ENCODE measurements at places on chromosomes 13 and 19.

DNA sequence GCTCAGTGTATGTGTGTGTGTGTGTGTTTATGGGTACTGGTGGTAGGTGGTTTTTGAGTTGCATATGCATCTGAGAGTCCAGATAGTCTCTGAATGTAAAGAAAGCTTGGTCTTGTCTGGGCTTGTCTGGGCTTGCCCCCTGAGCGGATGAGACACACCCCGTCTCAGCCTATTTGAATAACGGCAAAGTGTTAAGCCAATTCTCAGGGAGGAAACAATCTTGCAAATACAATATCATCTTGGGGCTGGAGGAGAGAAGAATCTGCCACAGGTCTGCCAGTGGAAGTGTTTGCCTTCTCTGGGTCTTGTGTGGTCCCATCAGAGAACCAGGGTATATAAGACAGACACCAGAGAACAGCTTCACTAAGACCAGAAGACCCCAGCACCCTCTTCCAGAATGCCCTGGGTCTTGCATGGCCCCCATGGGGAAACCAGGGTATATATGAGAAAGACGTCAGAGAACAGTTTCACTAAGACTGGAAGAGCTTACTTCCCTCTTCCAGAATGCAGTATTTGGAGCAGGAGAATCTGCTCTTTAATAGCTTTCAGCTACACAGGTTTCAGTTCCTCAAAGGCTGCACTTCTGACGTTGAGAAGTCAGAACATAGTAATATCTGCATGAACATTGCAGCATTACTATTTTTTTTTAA is 13.3 kb downstream of the CD70 start:
- DNase-seq = no peak
- H3K4me1 ChIP-seq = no peaks in the 10 kb centered on the region
- no peak overlapping the region for H3K27ac ChIP-seq
- no peak overlapping the region for H3K4me3 ChIP-seq
- H3K36me3 ChIP-seq = no peaks in the 10 kb centered on the region

GRCh38 chr13:63463782-63464610 is 2048.3 kb upstream of the PCDH20 start:
- H3K36me3 ChIP-seq = peaks cover 2% of the 10 kb centered on the region
- no peaks in the 10 kb centered on the region for H3K27me3 ChIP-seq
- no peaks in the 10 kb centered on the region for H3K4me1 ChIP-seq
- H3K27ac ChIP-seq = no peak overlapping the region
- DNase-seq = no peak
- H3K4me3 ChIP-seq = no peak overlapping the region

DNA sequence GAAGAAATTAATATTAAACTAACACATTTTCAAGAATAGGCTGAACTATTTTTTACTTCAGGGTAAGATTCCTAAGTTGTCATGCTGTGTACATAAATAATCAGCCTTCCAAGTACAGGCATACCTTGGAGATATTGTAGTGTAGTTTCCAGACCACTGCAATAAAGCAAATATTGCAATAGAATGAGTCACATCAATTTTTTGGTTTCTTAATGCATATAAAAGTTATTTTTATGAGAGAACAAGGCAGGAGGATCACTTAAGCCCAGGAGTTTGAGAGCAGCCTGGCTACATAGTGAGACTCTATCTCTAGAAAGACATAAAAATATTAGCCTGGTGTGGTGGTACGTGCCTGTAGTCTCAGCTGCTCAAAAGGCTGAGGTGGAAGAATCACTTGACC is 511.5 kb downstream of the UQCRFS1 start:
- no peaks in the 10 kb centered on the region for H3K36me3 ChIP-seq
- no peak overlapping the region for H3K4me3 ChIP-seq
- no peak overlapping the region for H3K27ac ChIP-seq
- no peaks in the 10 kb centered on the region for H3K4me1 ChIP-seq
- peaks cover under 1% of the 10 kb centered on the region for H3K27me3 ChIP-seq
- DNase-seq = no peak

DNA sequence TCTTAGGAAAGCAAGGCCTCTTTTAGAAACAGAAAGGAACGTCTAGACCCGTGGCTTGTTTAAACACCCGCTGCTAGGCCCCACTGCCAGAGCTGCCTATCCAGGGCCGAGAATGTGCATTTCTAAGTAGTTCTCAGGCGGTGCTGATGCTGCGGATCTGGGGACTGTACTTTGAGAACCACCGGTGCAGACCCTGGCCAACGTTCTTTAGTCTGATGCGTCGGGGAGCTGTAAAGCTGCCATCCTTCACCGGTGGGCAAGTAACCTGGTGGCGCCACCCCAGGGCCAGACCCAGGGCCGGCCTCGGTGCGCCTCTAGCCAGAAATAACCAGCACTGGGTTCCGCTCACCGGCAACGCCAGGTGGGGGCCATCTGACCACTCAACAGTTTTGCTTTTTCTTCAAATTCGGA is 47.1 kb downstream of the TGDS start:
- DNase-seq = no peak
- peak overlapping the region; percentile 97 for H3K27ac ChIP-seq
- peaks cover 3% of the 10 kb centered on the region for H3K27me3 ChIP-seq
- peak overlapping the region; percentile 83 for H3K4me3 ChIP-seq
- H3K36me3 ChIP-seq = no peaks in the 10 kb centered on the region
- peaks cover 11% of the 10 kb centered on the region for H3K4me1 ChIP-seq
